ENCODE measurements at places on chromosomes 16 and 17. TPM values are rescaled to one million over a fixed set of nuclear protein-coding genes. Genes with fewer than 3 reads are reported as not detected.
A peak's percentile ranks its signal among the peaks of the same experiment; 100 is the strongest.

DNA sequence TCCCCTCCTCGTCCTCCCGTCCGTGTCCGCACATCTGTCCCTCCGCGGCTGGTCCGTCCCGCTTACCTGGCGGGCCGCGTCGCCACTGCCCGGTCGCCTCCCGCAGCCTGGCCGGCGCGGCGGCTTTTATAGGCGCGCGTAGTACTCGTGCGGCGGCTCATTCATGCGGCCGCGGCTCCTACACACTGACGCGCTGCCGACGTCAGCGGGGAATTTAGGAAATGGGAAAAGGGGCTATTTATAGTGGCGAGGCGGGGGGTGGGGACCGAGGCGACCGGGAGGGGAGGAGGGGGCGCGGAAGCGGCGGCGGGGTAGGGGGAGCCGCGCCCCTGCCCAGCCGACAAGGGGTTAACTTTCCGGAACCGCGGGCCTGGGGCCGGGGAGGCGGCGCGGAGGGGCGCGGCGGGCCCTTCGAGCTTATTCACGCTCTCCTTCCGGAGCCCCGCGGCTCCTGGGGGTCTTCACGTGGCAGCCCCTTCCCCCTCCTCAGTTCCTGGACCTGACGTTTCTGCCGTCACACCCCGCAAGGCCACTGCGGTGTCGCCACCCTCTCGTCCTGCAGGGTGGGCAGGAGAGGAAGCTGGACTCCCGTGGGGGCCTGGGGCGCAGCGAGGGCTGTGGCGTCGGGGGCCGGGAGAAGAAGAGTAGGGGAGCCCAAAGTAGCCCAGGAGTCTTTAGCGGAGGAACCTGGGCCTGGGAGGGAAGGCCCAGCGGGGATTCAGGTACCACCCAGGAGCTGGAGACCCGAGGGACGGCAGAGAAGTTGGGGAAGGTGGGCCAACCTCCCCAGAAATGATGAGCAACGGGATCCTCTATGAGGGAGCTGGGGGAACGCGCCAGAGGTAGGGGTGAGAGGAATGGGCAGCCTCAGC, 3.6 kb upstream of the HIC1 start:
- DNase-seq: no peak

OR4D1 gene
- 0.21 TPM for total RNA-seq

ARHGAP44 gene
- 0.10 TPM for total RNA-seq

FAAP100 gene
- total RNA-seq: 63.3 TPM

DNA sequence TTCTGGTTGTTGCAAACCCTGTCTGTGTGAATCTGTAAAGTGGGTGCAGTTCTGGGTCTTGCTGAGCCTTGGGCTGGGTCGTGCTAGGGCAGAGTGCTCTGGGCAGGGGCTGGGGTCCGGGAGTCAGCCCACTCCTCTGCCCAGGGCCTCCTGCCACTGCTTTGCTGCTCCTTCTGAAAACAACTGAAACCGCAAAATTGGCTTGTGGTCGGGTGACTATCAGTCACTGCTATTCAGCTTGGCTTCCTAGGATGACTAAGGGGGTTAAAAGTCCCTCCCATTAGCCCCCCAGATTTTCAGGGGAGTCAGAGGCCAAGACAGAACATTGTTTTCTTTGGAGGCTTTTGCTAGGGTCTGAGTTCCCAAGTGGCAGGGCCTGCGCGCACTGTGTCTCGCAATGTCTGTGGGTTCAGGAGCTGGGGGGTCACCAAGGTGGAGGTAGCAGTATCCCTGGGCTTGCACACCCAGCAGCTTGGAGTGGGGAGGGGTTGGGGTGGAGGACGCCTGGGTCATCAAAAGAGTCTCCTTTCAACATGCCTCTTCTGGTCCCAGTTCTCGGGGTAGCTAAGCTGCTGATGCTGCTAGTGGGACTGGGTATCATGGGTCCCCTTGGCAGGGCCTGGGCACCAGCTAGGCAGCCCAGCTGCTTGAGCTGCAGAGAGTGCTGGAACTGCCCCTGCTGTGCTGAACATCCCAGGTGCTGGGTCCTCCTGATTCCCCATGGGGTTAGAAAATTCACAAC, 13.5 kb upstream of the TBX21 start:
- DNase-seq: peak; percentile 63

GPRC5B gene
- total RNA-seq: 0.40 TPM

DNA sequence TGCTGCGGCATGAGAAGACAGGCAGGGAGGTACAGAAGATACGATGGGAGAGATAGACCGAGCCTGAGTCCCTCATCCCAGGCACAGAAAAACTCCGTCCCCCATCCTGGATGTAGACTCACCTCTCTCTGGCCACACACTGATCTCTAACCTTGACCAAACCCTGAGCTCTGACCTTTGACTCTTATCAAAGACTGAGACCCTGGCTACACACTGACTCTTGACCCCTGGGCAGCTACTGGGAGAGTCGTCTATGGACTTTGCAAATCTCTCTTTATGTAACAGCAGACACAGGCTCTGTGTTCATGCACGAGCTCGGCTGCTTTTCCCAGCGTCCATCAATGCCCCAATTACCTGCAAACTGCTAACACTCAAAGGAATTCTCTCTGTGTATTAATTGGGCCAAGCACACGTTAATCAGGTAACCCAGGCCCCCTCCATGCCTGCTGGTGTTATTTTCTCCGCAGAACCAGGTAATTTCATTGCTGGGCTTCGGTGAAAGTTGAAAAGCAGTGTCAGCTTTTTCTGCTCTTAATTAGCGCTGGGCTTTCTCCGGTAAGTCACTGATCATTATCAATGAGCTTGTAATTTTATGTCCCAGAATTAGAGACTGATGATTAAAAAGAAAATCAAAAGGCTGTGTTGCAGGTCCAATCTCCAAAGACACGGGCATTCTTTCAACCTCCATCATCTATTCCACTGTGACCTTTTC, 179.4 kb upstream of the NLRP1 start:
- no peak for DNase-seq

ABCC6 gene
- not detected for total RNA-seq

CLDN6 gene
- 0.22 TPM for total RNA-seq

GRCh38 chr17:37197336-37197735, 178.4 kb upstream of the C17orf78 start:
- DNase-seq: no peak

GRCh38 chr17:16329519-16330271, 23.6 kb downstream of the CENPV start:
- no peak for DNase-seq

IRX3 gene
- total RNA-seq: not detected

TLK2 gene
- total RNA-seq: 33.1 TPM

PPL gene
- 0.11 TPM for total RNA-seq

- DNase-seq: no peak
Measured at GRCh38 chr16:53745086-53745485, 41.1 kb downstream of the FTO start.

HAPSTR1 gene
- total RNA-seq: 75.7 TPM

EVPLL gene
- total RNA-seq: not detected

GRCh38 chr17:78225088-78225865, 6.2 kb upstream of the TMEM235 start:
- no peak for DNase-seq

CHP2 gene
- total RNA-seq: not detected

- DNase-seq: no peak
Measured at GRCh38 chr17:15971098-15971678, 26.3 kb downstream of the ADORA2B start.

DNA sequence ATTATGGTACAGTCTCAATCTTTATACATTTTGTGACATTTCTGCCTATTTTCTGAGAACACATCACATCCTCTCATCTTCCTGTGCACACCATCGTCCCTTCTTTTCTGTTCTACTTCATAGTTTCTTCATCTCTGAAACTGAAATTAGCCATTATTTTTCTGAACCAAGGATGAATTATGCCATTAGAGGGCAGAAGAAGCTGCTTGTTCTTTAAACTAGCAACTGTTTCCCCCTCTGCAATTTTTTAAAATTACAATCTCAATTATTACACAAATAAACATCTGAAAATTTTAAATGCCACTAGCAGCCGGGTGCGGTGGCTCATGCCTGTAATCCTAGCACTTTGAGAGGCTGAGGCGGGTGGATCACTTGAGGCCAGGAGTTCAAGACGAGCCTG, 41.3 kb downstream of the RBBP6 start:
- DNase-seq: no peak

DNA sequence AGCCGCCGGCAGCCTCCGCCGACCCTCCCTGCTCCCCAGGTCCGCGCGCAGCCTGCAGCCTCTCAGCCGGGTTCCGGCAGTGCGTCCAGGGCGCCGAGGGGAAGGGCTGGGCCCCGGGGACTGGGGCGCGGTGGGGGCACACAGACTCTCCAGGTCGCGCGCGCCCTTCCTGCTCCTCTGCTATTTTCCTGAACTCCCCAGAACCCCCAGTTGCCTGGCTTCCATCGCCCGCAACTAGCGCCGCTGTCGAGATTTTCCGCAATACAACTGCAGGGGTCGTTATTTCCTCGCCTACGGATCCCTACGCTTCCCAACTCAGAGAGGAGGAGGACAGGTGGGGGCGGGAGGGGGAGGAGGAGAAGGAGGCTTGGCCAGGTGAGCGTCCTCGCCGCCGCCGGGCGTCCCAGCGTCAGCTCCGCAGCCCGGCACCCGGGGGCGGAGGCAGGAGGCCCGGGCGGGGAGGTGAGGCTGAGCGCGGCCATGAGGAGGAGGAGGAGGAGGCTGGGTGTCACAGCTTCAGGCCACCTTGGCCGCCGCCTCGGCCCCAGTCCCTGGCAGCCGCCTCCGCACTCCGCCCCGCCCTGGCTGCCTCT, at the start of gene CA10:
TSS of gene CA10 (minus strand) at position 265 of the 593 bp plus-strand sequence.
- DNase-seq: no peak

DNA sequence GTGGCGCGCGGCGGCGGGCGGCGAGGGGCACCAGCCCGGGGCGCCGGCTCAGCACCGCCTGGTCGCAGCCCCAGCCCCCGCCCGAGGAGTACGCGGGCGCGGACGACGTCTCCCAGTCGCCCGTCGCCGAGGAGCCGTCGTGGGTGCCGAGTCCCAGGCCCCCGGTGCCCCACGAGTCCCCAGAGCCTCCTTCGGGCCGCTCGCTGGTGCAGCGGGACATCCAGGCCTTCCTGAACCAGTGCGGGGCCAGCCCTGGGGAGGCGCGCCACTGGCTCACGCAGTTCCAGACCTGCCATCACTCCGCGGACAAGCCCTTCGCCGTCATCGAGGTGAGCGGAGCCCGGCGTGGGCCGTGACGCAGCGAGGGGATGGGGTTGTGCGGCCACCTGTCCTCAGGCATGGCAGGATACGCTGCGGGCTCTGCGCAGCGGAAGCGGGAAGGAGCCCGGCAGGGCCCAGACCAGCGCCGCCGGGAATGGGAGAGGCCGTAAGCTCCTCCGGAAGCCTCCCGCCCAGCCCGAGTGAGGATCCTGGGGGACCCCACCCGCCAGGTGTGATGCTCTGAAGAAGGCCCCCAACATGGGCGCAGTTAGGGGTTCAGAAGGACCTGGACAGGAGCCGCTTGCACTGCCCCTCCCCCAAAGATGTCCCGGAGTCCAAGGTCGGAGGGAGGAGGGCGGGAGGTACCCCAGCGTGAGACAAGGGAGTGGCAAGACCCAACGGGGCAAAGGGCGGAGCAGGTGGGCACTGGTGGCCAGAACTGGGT, 522 bp downstream of the NAGS start:
- DNase-seq: no peak

CARD14 gene
- total RNA-seq: not detected

TMC5 gene
- total RNA-seq: 0.58 TPM

SHBG gene
- not detected for total RNA-seq

VPS4A gene
- total RNA-seq: 41.5 TPM

DNA sequence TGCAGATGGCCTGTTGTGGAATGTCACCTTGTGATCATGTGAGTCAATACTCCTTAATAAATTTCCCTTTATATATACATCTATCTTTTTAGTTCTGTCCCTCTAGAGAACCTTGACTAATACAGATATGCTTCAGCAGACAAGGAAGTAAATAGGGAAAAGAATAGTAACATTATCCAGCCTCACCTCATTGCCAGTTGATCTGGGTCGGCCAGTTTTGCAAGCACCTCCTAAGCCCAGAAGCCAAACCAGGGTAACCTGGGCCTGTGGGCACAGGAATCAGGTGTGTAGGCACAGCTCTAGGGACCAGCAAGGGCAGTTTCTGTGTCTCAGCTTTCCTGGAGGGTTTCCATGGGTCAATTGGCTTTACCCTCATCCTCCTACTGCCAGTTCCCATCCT, 11.9 kb upstream of the CCL17 start:
- DNase-seq: no peak

- DNase-seq: no peak
Measured at GRCh38 chr16:14307527-14308367, 236.6 kb downstream of the MRTFB start.

GRCh38 chr17:82693168-82693867, 5.2 kb downstream of the RAB40B start:
- no peak for DNase-seq

DNA sequence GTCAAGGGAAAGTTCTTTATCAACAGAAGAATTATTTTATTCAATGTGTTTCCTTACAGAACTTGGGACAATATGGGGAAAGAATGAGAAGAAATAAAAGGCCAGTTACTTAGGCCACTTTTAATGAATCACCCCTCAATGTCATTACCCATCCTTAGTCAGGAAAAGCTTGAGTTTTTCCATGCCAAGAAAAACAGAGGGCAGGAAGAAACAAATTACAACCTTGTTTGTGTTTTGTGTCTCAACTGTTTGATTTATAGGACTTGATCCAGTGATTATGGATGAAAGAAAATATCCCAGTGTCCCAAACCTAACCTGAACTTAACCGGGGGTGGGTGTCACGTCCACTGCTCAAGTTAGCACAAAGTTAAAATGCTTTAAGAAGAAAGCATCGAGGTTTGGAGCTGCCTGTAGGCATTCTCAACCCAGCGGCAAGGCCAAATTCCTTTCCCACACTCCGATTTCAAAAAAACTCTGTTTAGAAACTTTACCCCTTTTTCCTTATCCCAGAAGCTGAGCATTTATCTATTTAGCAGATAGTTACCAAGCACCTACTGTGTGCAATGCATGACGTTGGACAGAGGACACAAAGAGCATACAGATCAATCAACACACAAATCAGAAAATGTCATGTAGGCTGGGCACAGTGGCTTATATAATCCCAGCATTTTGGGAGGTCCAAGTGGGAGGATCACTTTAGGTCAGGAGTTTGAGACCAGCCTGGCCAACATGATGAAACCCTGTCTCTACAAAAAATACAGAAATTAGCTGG, 14.0 kb upstream of the CYB5B start:
- no peak for DNase-seq

- no peak for DNase-seq
Measured at GRCh38 chr16:50393416-50393815, 24.6 kb upstream of the BRD7 start.

- no peak for DNase-seq
Measured at GRCh38 chr17:75524269-75524969, 1.1 kb upstream of the LLGL2 start.

- no peak for DNase-seq
Measured at GRCh38 chr16:75289189-75289588, 37.8 kb upstream of the BCAR1 start.

GRCh38 chr17:36877771-36878170, 59.5 kb upstream of the LHX1 start:
- no peak for DNase-seq

KRTAP9-8 gene
- not detected for total RNA-seq

TAT gene
- 0.48 TPM for total RNA-seq

- no peak for DNase-seq
Measured at GRCh38 chr16:50797456-50797855, 55.6 kb downstream of the CYLD start.

GRCh38 chr17:17580662-17581470, 10.6 kb downstream of the PEMT start:
- no peak for DNase-seq

Data from activated T-cell treated with anti-CD3 and anti-CD28 coated beads, Interleukin-2, amount 50 U/mL, for 4 hours (primary cell).